ENCODE measurements at places on chromosomes 6 and 20.

DNA sequence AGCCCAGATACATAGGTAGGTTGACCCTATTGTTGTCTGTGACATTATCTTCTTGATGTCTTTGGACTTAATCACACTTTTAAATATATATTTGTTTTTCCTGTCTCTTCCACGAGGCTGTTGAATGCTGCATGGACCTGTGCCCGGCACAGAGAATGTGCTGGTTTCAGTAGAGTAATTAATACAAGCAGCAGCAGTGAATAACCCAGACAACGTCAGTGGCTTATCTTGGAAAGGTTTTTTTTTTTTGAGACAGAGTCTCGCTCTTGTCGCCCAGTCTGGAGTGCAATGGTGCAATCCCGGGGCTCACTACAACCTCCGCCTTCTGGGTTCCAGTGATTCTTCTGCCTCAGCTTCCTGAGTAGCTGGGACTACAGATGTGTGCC, 108.2 kb downstream of the CDH26 start:
- DNase-seq: no peak

DNA sequence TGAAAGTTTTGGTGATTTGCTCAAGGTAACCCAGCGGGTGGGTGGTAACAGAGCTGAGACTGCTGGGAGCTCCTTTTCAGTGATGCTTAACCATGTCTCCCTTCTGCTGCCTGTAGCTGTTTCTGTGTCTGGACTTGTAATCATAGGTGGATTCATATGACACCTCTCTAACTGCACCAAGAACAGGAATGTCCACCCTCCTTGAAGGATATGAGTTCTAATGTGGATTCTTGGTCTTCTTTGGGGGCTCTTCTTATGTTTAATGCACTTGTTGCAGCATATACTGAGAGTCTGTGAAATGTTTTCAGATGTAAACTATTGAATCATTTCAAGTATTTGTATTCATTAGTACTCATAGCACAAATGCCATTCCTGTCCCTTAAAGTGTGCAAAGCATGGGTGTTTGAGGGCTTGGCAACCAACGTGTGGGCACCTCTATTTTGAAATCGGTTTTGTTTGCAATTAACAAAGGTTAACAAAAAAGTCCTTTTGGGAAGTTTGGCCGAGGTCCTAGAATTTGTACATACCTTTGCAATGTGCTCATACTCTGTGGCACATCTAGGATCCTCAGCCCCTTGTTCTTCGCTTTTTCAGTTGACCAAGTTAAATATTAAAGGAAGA, 138.0 kb downstream of the SOX4 start:
- no peak for DNase-seq

DNA sequence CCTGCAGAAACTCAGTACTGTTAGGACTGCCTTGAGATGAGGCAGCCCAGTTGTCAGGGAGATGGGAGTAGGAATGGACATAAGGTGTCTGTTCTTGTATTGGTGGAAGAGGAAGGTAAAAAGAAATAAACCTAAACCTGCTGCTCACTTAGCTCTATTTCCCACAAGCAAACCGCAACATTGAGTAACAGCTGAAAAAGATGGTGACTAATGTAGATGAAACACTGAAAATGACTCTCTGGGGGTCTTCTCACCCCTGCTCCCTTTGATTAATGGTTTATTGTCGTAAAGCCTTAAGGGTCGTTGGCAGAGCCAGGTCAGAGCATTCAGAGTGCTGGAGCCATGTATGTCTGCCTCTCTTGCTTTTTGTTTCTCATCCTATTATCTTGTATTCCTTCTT, 87.5 kb downstream of the FOXO3 start:
- no peak for DNase-seq

- DNase-seq: no peak
These were observed 79.5 kb downstream of the SESN1 start for GRCh38 chr6:109015176-109015575.

GRCh38 chr6:84278321-84278998, 51.0 kb upstream of the CEP162 start:
- DNase-seq: no peak

DNA sequence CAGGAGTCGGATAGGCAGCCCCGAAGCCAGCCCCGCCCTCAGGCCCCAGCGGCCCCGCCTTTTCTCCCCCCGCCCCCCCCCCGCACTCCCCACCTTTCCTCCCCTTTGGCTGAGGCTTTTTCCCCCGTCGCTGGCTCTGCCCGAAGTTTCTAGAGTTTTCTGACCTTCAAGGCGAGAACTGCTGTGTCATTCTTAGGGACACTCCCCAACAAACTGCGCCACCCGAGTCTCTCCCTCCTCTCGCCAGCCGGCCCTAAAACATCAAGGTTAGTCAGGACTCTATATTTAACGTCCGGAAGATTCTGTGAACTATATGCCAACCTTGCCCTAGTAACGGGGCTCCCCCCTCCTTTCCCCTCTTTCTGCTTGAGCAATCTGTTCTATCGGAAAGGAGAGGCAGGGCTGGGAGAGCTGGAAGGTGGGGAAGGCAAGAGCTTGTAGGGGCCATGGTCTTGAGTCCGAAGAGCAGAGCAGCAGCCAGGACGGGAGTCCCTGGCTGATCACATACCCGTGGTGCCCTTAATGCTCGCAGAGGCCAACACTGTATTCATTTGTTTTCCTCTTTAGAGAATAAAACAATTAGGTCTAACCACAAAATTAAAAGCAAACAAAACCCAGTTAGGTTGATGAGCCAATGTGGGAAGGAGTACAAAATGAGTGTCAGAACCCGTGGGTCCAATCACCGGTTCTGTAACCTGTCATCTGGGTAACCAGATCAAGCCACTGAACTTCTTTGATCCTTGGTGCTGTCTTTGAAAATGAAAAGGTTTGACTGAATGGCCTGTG, 5.3 kb upstream of the HSPA1B start:
- DNase-seq: no peak

DNA sequence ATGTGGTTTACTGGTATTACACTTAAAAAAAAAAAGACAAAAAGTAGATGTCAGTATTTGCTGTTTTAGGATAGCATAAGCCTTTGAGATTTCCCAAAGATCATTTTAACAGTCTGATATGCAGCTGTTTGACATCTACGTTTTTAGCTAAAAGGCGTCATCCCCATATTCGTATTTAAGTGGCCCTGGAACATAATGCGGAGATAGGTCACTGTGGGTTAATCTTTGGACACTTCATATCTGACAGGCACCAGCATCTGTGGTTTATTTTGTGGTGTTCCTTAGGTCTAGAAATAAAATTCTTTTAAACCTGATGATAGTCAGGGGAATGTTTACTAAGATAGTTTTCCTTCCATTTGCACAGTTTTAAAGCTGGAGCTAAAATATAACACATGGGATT, 313.7 kb downstream of the SOX4 start:
- DNase-seq: no peak

DNA sequence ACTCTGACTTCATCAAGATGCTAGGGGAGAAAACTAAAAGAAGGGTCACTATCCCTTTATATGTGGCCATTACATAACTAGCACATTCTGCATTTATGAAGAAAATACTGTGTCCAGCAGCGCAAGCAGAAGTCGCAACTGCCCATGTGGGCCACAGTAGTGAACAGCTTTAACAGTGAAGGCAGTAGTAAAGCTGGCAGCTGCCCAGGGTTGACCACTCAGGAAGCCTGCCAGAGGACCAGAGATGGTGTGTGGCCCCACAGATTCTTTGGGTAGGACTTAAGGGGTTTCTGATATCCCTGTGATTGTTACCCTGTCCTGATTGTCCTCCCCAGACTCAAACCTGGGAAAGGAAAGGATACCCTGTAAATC, 88.3 kb upstream of the NT5E start:
- DNase-seq: no peak

GRCh38 chr6:16058201-16058928, 70.5 kb upstream of the MYLIP start:
- no peak for DNase-seq

DNA sequence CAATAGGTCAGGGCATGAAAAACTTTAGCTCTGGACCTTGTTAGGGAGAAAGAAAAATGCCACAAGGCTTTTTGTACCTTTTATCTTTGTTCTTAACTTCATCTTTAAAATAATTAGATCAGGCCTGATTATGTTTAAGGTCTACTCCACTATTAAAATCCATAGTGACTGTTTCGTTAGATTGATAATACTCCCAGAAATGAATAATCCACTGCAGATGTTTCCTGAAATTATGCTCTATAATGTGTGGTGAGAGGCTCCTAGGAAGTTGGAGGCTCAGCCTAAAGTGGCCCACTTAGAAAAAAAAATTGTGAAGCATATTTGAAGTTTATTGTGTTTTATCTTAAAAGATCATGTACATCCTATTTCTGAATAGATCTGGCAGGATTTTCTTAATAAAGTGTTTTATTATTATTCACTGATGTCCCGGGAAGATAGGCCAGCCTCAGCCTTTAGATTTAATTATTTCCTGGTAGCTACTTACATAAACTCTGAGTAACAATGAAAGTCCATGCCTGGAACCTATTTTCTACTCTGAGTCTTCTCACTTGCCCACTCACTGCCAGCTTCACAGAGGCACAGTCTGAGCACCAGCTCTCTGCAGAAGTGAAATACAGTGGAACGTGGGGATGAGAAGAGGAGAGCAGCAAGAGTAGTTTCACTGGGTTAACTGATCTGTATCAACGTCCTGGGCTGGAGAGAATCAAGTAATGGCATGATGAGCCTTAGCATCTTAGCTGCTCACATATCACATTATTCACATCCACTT, 126.8 kb upstream of the TMEM170B start:
- no peak for DNase-seq

- no peak for DNase-seq
These were observed 1092.0 kb upstream of the MAP3K7 start for GRCh38 chr6:91678679-91679446.

DNA sequence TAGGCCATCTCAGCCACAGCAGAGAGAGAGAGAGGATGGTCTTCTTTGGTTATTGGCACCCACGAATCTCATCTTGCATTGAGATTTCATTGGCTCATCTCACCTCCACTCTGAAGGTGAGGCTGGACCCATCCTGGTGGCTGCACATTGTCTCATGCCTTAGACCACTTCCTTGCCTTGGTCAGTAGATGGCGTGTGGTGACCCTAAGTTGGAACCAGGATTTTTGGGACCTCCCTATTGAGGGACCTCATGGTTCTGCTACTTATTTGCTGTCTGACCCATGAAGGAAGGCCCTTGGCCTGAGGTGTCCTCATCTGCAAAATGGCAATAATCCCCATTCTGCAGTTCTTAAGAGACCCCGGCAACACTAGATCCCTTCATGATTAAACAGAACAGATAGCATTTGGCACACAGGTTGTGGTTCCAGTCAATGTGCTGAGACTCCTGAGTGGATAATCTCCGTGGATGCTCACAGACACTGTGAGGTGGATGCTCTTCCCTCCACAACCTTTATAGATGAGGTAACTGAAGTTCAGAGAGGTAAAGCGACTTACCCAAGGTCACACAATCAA, 21.5 kb upstream of the AAR2 start:
- no peak for DNase-seq

- no peak for DNase-seq
These were observed 6.6 kb downstream of the EZR start for GRCh38 chr6:158812611-158813010.

DNA sequence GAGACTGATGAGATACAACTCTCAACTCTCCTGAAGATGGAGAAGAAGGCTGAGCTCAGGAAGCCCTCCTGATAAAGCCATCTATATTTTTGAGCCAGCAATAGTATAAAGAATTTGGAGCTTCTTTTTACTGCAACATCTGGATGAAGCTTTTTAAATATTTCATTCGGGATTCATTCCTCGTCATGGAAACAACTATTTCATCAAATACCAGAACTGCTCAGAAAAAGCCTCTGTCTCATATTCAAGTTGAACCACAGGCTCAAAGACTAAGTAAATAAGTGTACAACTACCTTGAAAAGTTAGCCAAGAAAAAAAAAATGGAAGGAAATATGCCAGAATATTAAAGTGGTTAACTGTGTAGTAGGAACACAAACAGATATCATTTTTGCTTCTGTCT, 37.8 kb downstream of the PTPRT start:
- DNase-seq: no peak

GRCh38 chr6:43608310-43608763, 20.7 kb downstream of the GTPBP2 start:
- DNase-seq: peak; percentile 40

- DNase-seq: no peak
These were observed 32.7 kb upstream of the PROKR2 start for GRCh38 chr20:5349448-5349847.

- no peak for DNase-seq
These were observed 5.7 kb downstream of the STX16 start for GRCh38 chr20:58656831-58657230.

DNA sequence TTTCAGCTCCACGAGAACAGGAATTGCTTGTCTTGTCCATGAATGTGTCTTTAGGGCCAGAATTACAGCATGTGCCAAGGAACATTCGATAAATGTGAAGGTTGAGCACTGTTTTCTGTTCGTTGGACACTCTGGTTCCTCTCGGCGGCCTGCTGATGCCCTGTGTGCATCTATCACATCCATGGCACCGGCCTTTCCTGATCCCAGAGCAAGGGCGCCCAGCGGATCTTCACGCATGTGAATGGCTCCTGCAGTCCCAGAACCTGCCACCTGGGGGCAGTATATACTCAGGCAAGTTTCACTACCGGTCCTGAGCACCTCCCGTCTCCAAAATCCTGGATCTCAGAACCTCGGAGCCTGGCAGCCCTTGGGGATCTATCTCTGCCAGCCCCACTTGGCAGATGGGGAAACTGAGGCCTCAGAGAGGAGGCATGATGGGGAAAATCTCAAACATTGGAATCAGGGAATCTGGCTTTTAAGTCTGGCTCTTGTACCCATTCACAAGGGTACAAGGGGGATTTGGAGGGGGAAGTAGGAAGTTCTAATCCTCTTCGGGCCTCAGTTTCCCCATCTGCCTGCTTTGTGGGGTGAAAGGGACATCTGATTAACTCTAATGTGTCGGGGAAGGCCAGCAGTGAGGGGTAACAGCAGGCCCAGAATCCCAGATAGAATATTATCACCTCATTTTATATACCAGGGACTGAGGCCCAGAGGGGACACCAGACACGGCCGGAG, 4.3 kb upstream of the CEBPB start:
- peak; percentile 80 for DNase-seq

DNA sequence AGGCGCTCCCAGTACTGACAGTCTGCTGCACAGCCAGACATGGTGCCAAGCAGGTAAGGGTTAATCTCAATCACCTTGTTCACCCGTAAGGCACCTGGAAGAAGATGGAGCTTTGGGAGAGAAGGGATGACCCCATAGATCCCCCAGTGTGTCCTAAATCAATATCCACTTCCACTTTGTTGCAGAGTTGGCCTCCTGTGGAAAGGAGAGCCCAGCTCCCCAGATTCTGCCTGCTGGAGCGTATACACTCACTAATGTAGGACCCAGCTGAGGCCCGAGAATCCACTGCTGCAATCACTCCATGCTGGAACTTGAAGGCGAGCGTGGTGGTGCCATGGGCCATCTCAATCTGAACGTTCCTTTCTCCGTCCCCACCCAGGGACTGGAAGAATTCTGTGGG, 1.2 kb downstream of the PSMB8 start:
- DNase-seq: no peak

- DNase-seq: no peak
These were observed 17.7 kb downstream of the RAB22A start for GRCh38 chr20:58327211-58327610.

GRCh38 chr6:4957521-4958231, 46.2 kb downstream of the RPP40 start:
- DNase-seq: no peak

Measured in stimulated activated CD4-positive, alpha-beta T cell treated with anti-CD3 and anti-CD28 coated beads, Interleukin-15, amount 100 ng/mL, for 1 hour (primary cell).